ENCODE measurements at places on chromosomes 11 and 22.

DNA sequence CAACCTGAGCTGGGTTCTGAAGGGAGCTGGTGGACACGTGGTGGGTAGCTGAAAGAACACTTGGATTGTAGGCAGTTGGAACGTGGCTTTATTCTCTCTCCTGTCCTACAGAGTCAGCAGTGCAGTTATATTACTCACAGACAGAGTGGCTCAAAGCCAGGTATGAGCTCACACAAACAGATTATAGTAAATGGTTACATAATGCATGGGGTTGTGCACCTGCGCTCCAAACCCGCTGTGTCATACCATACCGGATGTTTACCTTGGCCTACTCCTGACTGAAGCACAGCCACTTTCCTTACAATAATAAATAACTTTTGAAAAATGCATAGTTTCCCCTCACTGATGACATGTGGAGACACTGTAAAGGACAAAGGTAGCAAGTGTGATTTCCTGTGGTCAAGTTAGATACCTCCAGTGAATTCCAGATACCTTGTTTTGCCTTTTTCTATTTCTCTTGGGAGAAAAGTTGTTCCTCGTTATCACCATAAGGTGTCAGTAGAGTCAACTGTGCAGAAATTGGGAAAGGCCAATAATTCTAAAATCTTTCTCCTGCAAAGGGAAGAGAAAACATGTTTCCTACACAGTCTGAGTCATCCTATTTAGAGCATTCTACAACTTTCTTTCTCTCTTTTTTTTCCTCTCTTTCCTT is 13.5 kb downstream of the MS4A6A start:
- no peak for DNase-seq

DNA sequence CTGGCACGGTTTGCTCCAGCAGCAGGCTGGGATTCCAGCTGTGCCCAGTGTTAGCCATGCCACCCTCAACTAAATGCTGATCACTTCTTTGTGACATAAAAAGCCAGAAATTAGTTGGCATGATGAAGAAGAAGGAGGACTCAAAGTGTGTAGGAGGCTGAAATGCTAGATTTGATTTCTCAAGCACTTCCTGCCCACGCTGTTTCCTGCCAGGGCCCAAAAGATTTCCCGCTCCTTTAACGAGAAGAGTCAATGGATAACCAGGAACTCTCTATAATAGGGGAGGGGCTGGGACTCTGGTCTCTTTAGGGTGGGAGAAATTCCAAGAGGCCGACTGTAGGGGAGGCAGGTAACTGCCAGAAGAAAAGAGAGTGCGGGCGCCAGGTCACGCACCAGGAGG is 26.4 kb downstream of the APOL3 start:
- no peak for DNase-seq

- DNase-seq, result no peak
Measured at GRCh38 chr11:121870206-121871045, 245.6 kb downstream of the BLID start.

DNA sequence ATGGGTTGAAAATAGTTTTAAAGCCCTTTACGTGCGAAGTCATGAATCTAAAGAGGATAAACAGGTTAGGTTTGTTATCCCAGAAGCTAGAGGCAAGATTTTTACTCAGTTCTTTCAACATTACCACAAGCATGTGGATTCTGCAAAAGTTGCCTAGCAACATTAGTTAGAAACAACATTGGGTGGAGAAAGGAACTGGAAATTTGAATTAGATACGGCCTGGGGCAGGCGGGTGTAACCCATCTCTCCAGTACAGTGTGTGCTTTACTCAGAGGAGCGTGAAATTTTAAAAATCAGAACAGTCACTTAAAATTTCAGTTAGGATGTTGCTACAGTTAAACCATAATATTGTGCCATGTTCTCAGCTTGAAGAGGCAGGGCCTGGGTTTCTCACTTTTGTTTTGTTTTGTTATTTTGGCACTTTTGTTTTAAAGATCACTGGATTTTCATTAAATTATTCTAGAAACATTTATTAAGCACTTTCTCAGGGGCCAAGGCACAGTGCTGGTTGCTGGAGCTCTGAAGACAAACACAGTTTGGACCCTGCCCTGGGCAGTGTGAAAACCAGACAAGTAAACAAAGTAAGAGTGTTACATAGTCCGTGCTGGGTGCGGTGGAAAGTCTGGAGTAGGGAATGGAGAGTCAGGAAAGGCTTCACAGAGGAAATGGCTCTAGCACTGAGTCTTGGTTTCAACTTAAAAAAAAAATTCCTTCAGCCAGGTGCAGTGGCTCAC is 4.4 kb upstream of the WEE1 start:
- DNase-seq, result peak; percentile 69

DNA sequence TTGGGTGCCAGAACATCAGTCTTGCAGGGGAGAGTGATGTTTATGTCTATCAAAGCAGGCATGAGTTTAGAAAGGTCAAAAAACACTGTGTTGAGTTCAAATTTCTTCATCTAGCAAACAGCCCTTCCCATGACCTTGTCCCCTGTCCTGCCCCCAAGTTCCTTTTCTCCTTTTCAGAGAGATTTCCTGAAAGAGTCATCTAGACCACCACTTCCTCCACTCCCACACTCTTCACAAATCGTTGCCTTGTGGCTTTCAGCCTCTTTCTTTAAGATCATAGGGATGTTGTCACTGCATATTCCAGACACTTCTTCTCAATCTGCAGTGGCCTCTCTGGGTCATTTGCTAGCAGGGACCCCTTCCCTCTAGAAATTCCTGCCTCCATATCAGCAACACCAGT is 290.5 kb downstream of the TENM4 start:
- DNase-seq, result no peak

DNA sequence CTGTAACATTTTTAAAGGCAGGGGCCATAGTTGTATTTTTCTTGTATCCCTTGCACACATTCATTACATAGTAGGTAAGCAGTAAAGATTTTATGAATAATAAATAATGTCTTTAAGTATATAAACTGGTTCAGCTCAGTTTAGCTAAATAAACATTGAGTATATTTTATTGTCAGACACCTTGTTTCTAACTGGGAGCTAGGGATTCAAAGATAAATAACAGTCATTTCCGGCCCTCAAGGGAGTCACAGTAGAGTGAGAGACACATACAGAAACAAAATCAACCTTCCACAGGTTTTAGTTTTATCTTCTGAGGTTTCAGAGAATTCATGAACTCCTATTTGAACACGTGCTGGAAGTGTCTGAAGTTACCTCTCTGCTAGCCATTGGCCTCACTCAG is 760.2 kb downstream of the DLG2 start:
- DNase-seq, result no peak

DNA sequence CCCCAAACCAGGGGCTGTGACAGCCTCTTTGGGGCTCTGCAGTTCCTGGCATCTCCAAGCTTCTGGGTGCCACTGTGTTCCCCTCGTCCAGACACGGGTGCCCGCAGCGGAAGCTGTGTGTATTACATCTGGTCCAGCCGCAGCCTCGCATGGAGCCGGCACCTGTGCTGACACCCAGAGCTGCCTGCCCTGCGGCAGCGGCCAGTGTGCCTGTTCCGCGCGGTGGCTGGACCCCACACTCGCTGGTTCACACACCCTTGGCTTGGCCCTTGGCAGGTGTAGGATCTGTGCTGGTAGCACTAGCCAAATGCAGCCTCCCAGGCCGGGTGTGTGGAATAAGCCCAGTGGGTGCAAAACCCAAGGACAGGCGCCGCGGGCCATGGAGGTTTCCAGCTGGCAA is 24.5 kb upstream of the RNASEH2C start:
- no peak for DNase-seq

GRCh38 chr22:23801886-23802377 is 15.2 kb downstream of the SMARCB1 start:
- DNase-seq, result no peak

- no peak for DNase-seq
Measured at GRCh38 chr11:118935376-118935775, 9.7 kb upstream of the BCL9L start.

- no peak for DNase-seq
Measured at GRCh38 chr11:45031912-45032519, 81.3 kb upstream of the TP53I11 start.

DNA sequence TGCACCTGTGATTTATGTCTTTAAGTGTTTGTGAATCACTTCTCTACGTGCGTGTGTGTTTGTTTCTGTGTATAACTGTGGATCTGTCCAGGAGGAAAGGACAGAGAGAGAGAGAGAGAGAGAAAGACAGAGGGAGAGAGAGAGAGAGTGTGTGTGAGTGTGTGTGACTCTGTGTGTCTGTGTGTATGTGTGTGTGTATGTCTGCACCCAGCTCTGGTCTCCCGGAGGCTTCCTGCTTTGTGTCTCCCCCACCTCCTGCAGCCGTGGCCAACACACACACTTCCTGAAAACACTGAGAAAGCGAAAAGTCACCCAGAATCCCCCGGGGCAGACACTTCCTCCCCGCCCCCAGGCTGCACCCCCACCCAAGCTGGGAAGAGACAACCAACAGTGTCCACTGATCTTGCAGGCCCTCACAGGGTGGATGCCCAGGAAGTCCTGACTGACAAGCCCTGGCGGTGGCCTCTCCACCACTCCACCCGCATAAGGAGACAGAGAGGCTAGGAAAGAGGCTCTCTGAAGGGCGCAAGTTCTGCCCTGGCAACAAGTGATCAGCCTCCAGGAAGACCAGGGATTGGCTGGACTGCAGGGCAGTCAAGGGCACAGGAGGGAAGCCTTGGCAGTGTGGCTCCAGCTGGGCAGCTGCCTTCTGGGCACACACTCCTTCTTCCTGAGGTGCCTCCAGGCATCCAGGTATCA is 30.0 kb downstream of the ARAP1 start:
- peak; percentile 90 for DNase-seq

DNA sequence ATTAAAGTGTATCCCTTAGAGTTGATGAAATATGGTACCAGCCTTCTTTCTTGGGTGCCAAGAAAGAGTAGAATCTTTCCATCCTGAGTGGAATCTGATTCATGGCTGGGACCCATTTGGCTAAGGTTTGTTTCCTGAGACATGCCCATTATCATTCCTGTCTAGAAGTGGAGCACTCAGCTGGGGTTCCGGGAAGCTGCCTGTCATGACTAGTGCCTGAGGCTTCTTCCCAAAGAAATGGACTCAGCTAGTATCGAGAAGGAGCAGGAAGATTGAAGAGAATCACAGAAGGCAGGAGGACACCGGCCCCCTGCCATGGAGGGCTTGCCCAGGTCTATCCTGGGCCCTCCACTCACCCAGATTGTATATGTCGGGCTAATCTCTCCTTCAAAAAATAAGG is 57.6 kb downstream of the KREMEN1 start:
- DNase-seq, result no peak

GRCh38 chr11:1336836-1337646 is 27.6 kb upstream of the TOLLIP start:
- DNase-seq, result peak; percentile 74

- DNase-seq, result no peak
Measured at GRCh38 chr11:12581923-12582322, 92.3 kb upstream of the TEAD1 start.

DNA sequence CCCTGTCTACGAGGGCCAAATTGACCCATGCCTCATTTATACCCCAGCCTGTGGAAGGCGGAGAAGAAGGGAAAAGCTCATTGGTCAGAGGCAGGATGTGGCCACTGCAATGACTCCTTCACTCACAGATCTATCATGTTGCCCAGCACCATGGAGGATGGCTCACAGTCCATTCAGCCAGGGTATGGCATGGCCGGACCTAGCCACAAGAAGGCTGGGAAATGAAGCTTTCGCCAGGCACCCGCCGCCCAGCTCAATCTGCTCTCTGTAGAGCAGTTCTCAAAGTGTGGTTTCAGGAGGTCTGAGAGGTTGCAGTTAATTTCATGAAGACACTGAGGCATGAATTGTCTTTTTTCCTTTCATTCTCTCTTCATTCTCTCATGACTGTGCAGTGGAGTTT is 40.6 kb upstream of the LINC01488 start:
- DNase-seq, result peak; percentile 20

DNA sequence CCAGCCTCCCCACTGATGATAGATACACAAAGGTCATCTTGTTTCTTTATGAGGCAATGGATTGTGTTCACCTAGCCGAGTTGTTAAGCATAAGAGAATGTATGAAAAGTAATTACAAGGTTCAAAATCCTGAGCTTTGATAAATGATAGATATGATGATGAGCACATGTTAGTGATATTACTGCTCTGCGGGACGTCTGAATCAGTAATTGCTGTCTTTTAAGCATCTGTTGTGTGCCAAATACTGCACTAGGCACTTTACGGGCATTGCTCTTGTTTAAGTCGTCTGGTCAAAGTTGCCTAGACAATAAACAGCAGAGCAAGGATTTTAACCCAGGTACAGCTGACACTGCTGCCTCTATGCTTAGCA is 559 bp upstream of the RNF141 start:
- DNase-seq, result no peak

GRCh38 chr11:117172724-117173421 is 5.7 kb upstream of the SIDT2 start:
- DNase-seq, result no peak

- peak; percentile 26 for DNase-seq
Measured at GRCh38 chr11:68317147-68317785, 4.9 kb downstream of the LRP5 start.

DNA sequence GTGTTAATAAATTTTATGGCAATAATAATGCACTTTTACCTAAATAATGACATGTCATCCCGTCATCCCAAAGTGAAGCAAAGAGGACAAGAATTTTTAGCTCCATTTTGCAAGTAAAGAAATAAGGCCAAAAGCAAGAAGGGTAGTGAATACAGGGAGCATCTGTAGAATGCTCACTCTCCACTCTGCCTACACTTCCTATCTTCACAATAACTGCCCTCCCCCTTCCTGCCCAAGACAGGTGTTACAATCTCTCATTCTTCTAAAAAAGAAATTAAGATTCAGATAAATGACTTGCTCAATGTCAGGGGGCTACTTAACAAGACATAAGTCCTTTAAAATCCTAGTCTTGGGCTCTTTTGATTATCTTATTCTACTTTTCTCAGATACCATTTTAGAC is 8.9 kb downstream of the RDX start:
- no peak for DNase-seq

Data from Right ventricle myocardium superior (tissue), 1 donor.